ENCODE measurements at places on chromosomes 6 and 20.

GRCh38 chr6:67736161-67736560 lies 898.9 kb upstream of the ADGRB3 start:
- no peak for DNase-seq

GRCh38 chr6:157227202-157228166 lies 95.8 kb downstream of the TMEM242 start:
- DNase-seq = no peak

DNA sequence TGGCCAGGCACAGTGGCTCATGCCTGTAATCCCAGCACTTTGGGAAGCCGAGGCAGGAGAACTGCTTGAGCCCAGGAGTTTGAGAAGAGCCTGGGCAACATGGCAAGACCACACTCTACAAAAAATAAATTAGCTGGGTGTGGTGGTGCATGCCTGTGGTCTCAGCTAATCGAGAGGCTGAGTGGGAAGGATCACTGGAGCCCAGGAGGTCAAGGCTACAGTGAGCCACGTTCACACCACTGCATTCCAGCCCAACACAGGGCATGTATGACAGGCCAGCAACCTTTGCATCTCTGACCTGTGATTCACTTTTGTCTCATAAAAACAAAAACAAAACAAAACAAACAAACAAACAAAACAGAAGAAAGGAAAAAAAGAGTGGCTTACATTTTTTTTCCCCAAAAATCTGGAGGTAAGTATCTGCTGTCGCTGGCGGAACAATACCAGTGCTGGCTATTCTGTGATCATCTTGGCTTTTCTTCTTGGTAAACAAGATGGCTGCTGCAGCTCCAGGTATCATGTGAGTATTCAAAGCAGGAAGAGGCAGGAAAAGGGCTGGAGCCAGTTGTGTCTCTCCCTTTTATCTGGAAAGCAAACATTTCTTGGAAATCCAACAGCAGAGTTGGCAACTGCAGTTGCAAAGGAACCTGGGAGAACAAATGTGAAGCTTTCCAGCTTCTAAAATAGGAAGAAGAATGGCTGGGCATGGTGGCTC lies 40.4 kb upstream of the ZMYND8 start:
- DNase-seq = no peak

GRCh38 chr20:46553926-46554325 lies 3.5 kb upstream of the OCSTAMP start:
- no peak for DNase-seq

GRCh38 chr20:62501801-62502495 lies 26.2 kb upstream of the GATA5 start:
- DNase-seq = no peak

GRCh38 chr6:160959726-160960435 lies 31.7 kb upstream of the MAP3K4 start:
- no peak for DNase-seq

DNA sequence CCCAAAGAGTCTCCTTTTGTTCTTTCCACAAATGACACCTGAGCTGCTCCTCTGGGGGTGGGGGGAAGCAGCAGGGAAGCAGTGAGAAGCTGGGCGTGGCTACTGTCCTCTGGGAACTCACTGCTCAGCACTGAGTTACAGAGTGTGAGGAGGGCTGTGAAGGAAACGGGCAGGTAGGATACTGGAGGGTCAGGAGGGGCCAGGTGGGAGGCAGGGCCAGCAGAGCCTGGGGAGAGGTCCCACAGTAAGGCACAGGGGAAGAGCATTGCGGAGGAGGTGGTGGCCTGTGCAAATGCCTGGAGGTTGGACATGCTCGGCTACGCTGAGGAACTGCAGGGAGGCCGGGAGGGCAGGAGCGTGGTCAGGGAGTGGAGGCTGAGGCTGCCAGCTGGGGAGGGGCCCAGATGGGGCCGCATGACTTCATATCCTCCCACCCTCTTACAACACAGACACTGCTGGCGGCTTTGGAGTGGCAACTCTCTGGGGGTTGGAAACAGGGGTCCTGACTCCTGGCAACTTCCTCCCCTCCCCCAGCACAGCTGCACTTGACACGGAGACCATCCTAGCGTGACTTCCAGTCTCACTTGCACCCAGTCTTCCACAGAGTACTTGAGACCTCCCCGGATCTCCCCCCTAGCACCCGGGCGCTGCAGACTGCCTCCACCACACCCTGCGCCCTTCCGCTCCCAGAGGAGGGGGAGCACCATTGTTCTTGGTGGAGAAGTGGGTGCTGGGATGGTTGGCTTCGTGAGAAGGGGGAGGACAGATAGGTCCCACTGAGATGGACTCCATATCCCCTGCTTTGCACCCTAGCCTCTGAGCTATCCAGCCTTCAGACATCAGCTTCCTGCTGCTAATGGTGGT lies 34.2 kb downstream of the RBM38 start:
- no peak for DNase-seq

- DNase-seq = no peak
Measured at GRCh38 chr6:63790334-63790733, 154.7 kb downstream of the PHF3 start.

GRCh38 chr6:49027644-49028043 lies 435.4 kb downstream of the MMUT start:
- no peak for DNase-seq

DNA sequence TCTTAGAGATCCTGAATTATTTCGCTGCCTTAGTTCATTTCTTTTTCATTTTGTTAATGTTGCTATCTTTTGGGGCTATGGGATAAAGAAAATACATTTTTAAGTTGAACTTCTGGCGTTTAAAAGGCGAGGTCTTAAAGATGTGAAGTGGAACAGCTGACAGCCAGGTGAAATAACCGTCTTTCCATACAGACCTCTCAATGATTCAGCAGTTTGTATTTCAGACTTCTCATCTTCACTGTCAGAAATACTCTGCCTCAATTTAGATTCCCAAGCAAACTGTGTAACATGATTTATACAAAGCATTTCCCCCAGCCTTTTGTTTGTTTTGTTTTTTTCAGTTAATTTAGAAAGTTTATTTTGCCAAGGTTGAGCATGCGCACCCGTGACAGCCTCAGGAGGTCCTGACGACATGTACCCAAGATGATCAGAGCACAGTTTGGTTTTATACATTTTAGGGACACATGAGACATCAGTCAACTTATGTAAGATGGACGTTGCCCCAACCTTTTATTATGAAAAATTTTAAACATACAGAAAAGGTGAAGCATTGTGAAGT lies 40.0 kb downstream of the SLC9A8 start:
- no peak for DNase-seq

- no peak for DNase-seq
Measured at GRCh38 chr6:44219815-44220784, 3.3 kb upstream of the SLC29A1 start.

- no peak for DNase-seq
Measured at GRCh38 chr20:62361799-62362589, 5.1 kb downstream of the LAMA5 start.

DNA sequence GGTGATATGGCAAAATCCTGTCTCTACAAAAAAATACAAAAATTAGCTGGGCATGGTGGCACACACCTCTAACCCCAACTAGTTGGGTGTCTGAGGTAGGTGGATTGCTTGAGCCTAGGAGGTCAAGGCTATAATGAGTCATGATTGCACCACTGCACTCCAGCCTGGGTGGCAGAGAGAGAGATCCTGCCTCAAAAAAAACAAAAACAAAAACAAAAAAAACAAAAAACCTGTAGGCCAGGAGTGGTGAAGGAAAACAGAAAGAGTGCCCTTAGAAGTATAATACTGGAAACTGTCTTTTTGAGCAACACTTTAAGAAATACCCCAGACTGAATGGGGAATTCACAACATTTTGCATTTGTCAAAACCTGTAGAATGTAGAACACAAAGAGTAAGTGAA lies 85.3 kb downstream of the JARID2 start:
- DNase-seq = no peak

DNA sequence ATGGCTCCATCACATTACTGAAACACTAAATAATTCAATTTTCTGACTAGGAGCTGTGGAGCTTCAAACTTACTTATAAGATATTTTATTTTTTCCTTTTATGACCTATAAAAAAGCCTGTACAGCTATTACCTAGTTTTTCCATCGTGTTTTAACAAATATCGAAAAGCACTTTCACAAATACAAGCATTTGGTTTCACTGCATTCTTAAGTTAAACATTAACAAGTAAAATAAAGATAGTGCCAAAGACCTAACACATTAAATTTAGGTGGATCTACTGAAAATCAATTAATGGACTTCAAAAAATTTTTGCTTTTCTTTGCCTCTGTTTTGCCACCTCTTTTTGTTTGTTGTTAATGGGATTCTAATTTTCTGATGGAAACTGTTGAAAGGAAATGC lies 83.3 kb downstream of the EPM2A start:
- DNase-seq = no peak

DNA sequence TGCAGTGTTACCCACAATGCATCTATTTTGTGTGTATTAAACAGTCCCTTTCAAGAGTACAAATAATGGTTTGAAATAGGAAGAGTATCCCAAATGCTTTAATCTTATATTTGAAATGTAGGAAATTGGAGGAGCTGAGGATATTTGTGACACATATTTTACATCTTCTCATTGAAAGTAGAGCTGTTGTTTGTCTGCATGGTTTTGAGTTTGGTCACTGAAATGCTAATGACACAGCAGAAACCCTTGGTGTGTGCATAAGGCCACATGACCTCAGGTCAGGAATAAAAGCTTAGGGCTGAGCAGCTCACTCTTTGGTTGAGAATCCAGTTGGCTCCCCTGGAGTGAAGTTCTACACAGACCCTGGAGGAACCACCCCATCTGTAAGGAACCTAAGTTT lies 49.8 kb downstream of the TPD52L1 start:
- no peak for DNase-seq

- no peak for DNase-seq
Measured at GRCh38 chr6:111799576-111800258, 73.5 kb downstream of the FYN start.

- DNase-seq = no peak
Measured at GRCh38 chr20:9877932-9878495, 39.1 kb upstream of the PAK5 start.

GRCh38 chr6:122568350-122568749 lies 41.9 kb upstream of the PKIB start:
- DNase-seq = no peak
